ENCODE measurements at places on chromosomes 13 and 19. TPM values are rescaled to one million over a fixed set of nuclear protein-coding genes. Genes with fewer than 3 reads are reported as not detected.

LYL1 gene
- 3.0 TPM for total RNA-seq

THSD8 gene
- 4.4 TPM for total RNA-seq

MATK gene
- 1.9 TPM for total RNA-seq

ZNF442 gene
- 8.0 TPM for total RNA-seq

KIR2DL4 gene
- total RNA-seq, result 0.39 TPM

FRY gene
- 109 TPM for total RNA-seq

ZNF565 gene
- 7.5 TPM for total RNA-seq

ZFP36 gene
- total RNA-seq, result 230 TPM

AMER2 gene
- not detected for total RNA-seq

REXO1 gene
- 39.3 TPM for total RNA-seq

ZNF763 gene
- 8.7 TPM for total RNA-seq

TEX26 gene
- total RNA-seq, result not detected

INSL3 gene
- not detected for total RNA-seq

ZFP82 gene
- total RNA-seq, result 10.2 TPM

LILRB1 gene
- total RNA-seq, result 2.7 TPM

GJB2 gene
- total RNA-seq, result 4.9 TPM

TGFBR3L gene
- total RNA-seq, result 2.2 TPM

JAK3 gene
- 16.8 TPM for total RNA-seq

ZNF587 gene
- 60.2 TPM for total RNA-seq

IFNL1 gene
- total RNA-seq, result not detected

FCER2 gene
- total RNA-seq, result not detected

HIPK4 gene
- total RNA-seq, result 0.34 TPM

CACNG7 gene
- total RNA-seq, result not detected

GFY gene
- total RNA-seq, result not detected

SMAD9 gene
- 13.8 TPM for total RNA-seq

All from ureter (tissue), 1 donor.